ENCODE measurements at places on chromosomes 3 and 15.

GRCh38 chr3:107211608-107212007 is 165.6 kb upstream of the CCDC54 start:
- no peak for DNase-seq

DNA sequence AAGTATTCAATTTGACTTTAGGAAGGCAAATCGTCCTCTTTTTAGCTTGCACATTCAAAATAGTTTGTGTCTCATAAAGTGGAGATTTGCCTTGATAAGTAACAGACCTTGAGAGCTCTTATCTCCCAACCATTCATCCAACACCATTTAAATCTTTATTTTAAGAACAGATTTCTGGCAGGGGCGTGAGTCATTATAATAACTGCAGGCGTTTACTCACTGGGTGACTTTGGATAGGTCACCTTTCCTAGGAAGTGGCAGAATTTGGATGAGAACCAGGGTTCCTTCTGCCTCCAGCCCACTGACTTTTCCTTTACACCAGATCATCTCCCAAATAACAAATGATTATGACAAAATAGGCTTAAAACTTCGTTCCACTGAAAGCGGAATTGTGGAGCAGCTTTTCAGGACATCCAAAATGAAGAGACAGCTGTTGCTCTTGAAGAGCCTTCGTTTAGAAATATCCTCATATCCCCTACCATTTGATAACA is 5.0 kb downstream of the LMCD1 start:
- DNase-seq = no peak

DNA sequence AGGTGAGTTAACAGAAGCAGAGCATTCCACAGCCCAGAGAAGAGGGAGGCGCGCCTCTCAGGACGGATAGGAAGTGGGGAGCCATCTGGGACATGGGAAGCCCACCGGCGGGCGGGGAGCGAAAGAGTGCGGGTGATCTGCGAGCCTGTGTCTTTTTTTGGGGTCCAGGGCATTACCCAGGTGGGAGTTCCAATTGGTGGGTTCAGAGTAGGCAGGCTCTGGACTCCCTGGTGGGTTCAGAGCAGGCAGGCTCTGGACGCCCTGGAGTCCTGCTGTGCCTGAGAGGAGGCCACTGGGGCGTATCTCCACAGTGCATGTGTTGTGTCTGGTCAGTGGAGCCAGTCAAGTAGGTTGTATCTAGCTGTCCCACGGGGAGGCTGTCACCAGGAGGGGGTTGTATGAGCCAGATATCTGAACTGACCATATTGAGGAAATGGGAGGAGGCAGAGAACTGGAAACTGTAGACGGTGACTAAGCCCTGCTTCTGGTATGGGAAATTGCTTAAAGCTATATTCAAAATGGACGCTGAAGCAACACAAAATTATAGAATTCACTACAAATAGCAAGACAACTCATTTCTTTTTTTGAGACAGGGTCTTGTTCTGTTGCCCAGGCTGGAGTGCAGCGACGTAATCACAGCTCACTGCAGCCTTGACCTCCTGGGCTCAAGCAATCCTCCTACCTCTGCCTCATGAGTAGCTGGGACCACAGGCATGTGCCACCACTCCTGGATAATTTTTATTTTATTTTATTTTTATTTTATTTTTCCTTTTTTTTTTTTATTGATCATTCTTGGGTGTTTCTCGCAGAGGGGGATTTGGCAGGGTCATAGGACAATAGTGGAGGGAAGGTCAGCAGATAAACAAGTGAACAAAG is 34.5 kb upstream of the CHST2 start:
- peak; percentile 44 for DNase-seq

GRCh38 chr3:52529376-52530333 is 4.0 kb downstream of the NT5DC2 start:
- DNase-seq = peak; percentile 51

DNA sequence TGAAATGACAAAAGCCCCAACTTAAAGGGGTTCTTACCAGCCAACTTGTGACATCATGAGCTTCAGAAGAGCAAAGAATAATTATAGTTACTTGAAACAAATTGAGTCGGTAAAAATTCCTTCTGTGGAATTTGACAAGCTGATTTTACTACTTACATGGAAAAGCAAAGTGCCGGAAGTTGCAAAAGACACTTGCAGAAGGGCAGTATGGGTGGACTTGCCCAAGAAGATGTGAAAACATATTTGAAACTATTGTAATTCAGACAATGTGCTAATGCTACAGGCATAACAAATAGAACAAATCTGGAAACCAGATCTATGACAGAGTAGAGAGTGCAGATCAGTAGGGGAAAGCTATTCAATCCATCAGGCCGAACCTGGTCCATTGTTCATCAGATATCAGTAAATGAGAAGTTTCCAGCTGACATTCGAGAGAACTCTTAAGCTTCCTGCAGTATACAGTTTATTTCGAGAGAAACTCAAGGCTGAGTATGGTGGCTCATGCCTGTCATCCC is 2.5 kb upstream of the KIF7 start:
- DNase-seq = no peak

- DNase-seq = peak; percentile 41
Observed at GRCh38 chr3:169026543-169027182, 636.8 kb downstream of the MECOM start.

- DNase-seq = no peak
Observed at GRCh38 chr3:8470801-8471200, 30.8 kb upstream of the LMCD1 start.

GRCh38 chr3:72487078-72487765 is 361.0 kb downstream of the SHQ1 start:
- peak; percentile 93 for DNase-seq

DNA sequence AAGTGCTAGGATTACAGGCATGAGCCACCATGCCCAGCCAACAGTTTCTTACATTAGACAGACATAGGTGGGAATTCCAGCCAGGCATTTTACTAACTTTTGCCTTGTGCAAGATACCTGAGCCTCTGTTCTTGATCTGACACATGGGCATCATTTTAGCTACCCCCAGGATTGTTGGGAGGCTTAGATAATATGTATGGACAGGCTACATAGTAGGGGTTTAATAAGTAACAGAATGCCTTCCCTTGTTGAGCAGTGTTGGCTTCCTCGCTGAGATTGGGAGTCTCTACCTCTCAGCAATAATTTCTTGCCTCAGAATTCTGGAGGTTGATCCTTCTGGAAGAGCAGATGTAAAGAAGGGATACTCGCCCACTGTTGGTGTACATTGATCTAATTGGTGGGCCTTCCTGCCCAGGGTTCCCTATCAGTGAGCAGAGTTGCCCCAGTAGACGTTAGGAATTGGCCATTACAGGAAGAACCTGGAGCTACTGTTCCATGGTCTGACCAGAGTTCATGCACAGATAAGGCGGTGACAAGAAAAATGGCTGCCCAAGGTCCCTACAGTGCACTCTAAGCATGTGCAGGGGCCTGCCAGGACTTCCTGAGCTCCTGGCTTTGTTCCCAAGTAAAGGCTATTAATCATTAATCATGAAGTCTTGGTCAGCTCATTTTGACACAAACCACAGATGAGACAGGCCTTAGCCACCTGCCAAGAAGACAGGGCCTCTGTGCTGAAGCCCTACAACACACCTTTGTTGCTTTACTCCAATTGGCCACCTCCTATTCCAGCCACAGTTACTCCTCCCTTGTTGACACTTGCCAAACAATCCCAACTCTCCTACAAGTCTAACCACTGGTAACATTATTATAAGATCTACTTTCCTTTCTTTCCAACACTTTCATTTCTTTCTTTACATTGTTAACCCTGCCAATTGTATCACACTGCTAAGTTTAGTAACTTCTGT is 5.0 kb upstream of the IL17RE start:
- DNase-seq = no peak

DNA sequence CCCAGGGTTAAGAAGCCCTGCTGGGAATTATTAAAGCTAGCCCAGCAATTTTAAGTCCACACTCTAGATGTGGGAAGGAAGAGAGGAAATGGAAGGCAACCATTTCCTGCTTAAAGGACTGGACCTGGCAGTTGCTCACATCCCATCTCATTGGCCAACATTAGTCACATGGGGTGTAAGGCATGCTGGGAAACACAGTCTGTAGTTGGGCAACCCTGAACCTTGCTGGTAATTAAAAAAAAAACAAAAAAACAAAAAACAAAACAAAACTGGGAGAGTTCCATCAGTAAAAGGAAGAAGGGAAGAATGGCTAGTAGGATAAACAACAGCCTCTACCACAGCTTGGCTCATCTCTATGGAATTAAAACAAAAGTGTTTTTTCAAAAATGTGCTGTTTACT is 136.0 kb downstream of the VGLL4 start:
- no peak for DNase-seq

DNA sequence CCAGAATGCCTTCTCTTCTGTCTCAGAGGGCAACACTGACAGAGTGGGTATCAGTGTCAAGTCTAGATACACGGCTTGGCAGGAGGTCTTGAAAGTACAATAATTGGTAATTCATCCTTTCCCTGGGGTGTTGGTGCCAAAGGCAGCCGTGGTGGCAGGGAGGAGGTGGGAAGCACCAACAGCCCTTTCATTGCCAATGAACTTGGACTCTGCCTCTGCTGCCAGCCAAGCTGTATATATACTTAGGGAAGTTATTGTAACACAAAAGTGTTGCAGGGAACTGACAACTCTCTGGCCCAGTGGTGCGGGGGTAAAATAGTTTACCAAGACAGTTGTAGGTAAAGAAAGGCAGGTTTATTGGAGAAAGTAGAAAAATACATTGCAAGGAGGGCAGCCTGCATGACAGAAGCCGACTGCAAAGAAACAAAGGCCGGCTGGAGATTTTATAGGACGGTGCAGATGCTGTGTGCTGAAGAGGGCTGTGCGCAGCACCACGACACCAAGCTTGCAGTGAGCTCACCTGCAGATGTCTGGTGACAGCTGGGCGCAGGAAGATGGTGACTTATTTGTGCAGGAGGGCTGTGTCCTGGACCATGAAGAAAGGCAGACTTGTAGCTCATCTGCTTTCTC is 4.0 kb upstream of the FAM3D start:
- no peak for DNase-seq

- no peak for DNase-seq
Observed at GRCh38 chr3:53077476-53078220, 31.8 kb upstream of the SFMBT1 start.

DNA sequence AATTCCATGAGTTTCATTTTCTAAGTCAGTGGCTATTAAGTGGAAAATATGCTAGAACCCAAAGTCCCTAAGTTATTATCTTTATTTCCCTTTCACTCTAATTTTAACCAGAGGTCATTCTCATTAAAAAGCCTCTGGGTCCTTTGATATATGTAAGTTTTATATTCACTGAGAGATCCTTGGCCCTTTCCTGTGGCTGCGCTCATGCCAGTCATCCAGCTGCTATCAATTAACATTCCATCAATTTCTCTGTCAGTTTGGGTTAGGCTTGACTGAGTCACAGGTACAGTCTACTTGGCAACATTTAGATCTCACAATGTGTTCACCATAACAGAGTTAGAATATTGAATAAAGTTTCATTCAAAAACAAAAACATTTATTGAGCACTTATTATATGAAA is 58.0 kb upstream of the FBN1 start:
- DNase-seq = peak; percentile 62

GRCh38 chr3:78844307-78844706 is 923.5 kb downstream of the ROBO1 start:
- DNase-seq = no peak

DNA sequence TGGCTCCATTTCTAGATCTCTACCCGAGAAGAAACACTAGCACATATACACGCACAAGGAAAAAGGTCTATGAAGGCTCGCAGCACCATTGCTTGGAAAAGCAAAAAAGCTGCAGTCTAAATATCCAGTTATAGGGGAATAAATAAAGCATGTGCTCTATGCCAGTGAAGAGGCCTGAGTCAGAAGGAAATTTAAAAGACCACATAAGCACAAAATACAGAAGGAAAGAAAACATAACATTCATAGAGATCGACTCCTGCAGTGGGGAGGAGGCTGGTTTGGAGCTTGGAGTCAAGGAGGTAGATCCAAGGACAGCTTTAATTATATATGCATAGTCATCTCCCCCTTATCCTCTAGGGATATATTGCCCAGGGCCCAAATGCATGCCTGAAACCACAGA is 114.4 kb downstream of the PDZRN3 start:
- DNase-seq = no peak

DNA sequence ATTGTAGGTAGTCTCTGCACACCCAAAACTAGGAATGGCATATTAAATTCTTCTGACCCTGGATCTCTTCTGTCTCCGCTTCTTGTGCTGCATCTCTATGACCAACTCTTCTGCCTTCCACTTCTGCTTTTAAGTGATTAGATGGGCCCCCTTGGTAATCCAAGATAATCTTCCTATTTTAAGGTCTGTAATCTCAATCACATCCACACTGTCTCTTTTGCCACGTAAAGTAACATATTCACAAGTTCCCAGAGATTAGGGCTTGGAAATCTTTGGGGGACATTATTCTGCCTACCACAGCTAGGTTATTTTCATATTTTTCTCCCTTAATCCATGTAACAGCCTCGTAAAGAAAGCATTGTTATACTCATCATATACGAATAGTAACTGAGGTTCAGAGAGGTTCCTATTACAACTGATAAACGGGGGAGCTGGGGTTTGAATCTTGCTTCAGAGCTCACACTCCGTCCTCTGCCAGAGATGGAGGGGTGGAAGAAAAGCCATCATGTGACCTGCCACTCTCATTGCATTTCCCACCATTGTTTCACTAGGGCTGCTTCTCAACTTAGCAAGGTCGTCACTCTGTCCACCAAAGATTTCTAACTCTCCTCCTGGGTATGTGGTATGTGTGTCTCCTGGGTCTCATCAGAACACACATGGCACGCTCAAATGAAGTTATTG is 6.6 kb upstream of the CD47 start:
- DNase-seq = no peak

DNA sequence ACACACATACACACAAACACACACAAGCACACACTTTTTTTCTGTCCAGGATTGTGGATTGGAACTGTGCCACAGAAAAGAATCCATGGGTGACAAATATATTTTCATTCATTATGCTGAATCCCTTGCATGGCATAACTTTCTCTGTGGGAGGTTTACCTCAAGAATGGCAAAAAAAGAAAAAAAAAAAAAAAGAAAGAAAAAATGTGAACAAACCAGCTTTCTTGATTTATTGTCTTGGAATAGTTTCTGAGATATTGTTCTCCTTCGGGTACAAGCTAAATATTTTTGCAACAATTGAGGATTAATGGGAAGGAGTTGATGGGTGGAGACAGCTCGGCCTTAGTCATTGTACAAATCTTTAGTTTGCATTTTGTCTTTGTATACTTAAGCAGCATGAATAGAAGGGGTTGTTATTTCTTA is 153.1 kb downstream of the GMNC start:
- DNase-seq = peak; percentile 5

DNA sequence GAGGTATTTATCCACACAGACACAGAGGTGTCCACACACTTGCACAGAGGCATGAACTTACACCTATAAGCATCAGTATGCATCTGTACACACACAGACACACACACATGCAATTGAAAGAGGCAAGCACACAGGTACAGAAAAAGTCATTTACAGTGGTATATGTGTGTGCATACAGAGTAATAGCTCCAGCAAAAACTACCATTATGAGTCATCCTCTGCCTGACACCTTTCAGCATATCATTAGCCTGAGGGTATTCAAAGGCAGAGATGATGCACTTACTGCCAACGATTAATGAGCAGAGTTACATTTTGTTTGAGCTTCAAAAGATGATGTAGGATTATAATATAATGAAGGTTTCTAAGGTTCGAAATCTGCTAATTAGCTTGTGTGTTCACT is 100.3 kb upstream of the TPRG1 start:
- DNase-seq = no peak

Data from GM03348 (cell line).